AG09319 (cell line): ENCODE measurements at places on chromosomes 6 and 20.

DNA sequence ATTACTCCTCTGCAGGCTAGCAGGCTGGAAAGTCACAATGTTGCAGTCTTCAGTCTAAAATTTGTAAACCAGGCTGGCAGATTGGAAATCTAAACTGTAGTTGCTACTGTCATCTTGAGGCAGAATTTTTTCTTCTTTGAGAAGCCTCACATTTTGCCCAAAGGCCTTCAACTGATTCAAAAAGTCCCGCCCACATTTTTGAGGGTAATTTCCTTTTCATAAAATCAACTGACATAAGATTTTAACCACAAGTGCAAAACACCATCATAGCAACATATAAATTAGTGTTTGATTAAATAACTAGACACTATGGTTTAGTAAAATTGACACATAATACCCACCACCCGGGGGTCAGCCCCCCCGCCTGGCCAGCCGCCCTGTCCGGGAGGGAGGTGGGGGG, 28.4 kb downstream of the HLA-C start:
- DNase-seq = no peak

DNA sequence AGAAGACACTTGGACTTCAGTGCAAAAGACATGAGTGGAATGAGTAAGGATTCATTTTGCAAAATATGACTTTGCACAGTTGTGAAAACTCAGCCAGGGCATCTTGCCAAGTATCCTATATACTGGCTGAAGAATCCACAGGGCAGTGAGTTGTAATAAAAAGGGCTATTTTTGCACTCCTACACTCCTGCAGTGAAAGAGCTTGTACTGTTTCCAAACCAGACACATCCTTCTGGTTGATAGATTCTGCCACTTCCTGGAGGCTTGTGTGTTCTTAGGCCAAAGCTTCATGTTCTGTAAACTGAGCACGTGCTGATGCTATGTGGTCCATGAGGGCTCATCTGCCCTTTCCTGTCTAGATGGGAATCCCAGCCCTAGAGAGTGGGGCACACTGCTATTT, 34.9 kb downstream of the GMPR start:
- DNase-seq = no peak

DNA sequence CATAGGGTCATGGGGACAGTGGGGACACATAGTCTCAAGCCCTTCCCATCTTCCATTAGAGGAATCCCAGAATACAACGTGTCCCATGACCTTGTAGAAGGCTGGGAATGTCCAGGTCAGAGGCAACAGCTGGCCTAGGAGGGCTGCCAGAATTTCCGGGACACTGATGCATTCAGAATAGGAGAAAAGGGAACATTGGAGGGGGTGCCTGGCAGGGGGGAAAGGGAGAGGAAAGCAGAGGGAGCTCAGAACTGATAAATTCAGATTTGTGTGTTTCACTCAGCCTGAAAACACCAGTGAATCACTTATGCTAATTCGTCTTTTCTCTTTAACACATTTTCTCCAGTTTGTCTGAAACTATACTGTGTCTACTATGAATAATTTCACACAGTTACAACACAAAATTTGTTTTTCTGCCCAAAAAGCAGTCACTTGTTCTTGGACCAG, 35.5 kb upstream of the BMP2 start:
- DNase-seq = no peak

GRCh38 chr6:20771409-20771808, 237.2 kb downstream of the CDKAL1 start:
- DNase-seq = no peak

GRCh38 chr6:24963339-24963738, 27.6 kb upstream of the RIPOR2 start:
- no peak for DNase-seq

GRCh38 chr20:9015984-9016324, 52.9 kb upstream of the PLCB4 start:
- peak; percentile 25 for DNase-seq

GRCh38 chr6:10351791-10352190, 63.1 kb downstream of the TFAP2A start:
- no peak for DNase-seq

- peak; percentile 73 for DNase-seq
Observed at GRCh38 chr6:54617730-54618129, 228.8 kb upstream of the FAM83B start.

DNA sequence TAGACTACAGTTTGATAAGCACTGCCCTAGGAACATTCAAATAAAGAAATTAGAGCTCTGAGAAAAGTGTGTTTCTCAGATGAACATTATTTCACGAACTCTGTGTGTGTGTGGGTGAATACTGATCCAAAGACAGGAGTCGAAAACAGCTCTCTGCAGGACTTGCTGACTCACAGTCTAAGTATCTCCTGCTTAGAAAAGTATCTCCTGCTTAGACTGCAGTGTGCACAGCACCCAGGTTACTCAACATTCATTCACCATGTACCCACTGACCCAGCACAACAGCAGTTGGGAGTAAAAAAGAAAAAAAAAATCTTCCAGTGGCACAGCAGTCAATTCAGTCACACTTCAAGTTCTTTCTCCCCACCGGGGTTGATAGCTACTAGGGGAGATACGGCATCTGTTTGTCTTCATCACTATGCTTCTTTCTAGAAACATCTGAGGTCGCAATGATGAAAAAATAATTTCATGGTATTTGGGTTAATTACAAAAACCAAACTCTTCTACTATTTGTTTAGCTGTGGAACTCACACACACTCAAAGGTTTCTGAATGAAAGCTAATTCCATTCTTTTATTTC, 48.0 kb downstream of the GCLC start:
- peak; percentile 40 for DNase-seq

DNA sequence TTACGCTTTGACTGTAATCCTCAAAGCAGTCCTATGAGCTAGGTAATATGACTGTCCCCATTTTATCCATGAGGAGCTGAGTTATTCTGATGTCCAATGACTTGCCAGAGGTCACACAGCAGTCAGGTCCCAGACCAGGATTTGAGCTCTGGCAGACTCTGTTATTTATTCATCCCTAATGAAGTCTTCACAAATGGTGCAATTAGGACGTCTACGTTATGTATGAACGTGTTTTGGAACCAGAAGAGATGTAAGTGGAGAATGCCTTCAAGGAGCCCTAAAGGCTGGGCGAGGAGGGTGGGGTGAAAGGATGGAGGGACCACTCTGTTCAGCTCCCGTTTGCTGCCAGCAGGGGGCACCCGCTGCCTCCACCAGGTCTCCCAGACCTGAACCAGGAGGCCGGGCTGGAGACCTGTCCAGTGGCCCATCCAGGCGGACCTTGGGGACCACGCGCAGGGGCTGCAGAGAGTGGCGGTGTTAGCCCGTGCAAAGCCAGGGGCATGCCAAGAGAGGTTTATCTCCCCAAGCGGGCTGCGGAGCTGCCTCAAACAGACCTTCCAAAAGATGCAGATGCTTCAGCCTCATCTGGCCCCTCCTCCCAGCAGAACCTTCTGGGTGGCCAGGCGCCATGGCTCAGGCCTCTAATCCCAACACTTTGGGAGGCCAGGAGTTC, 15.2 kb upstream of the ZNF335 start:
- DNase-seq = no peak

- no peak for DNase-seq
Observed at GRCh38 chr6:42354702-42355101, 97.0 kb downstream of the TRERF1 start.

GRCh38 chr6:21666853-21667681, 73.5 kb downstream of the SOX4 start:
- DNase-seq = no peak

DNA sequence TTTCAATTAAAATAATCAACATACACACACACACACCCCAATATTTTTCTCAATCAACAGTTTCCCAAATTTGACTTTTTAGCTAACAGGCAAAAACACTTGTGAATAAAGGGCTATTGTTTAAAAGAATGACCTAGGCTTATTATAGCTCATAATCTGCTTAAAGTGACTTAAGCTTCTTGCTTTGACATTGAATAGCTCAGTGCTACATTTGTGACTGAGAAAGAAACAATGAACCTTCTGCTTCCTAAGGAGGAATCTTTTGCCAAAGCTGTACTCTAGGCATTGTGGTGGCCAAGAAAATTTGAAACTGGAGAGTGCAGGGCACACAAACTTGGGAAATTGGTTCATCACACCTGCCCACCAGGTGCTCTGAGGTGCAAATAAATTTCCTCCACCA, 282.0 kb downstream of the SYNE1 start:
- DNase-seq = no peak

DNA sequence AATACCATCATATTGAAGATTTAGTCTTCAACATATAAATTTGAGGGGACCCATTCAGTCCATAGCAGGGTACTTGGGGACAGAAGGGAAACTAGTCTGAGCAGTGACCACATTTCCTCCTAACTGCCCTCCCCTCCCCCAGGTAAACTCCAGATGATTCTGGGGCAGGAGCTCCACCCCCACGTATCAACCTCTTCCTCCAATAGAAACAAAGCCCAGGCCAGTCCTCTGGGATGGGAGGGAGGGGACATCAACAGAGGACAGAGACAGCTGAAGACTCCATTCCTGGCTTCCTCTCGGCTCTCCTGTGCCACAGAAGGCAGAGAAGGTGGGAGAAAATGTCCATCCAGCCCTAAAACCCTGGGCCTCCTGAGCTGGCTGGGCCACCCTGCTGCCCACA, 85.0 kb upstream of the TOP1 start:
- DNase-seq = no peak

DNA sequence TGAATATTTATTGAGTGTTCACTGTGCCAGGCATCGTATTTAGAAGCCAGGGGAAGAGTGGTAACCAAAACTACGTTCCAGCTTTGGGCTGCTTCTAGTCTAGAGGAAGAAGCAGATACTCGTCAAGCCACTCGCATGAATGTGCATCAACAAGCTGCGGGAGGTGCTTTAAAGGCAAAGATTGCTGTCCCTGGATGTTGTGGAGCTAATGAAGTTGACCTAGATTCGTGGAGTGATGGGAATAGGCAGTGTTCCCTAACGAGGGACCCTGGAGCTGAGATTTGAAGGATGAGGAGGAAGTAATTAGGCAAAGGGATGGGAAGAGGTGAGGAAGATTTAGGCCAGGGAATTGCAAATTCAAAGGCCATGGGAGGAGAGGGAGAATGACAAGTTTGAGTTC, 118.9 kb downstream of the TMEM170B start:
- no peak for DNase-seq

- DNase-seq = no peak
Observed at GRCh38 chr6:137696765-137697164, 170.3 kb upstream of the TNFAIP3 start.

GRCh38 chr6:146339716-146340115, 203.9 kb upstream of the RAB32 start:
- DNase-seq = no peak

DNA sequence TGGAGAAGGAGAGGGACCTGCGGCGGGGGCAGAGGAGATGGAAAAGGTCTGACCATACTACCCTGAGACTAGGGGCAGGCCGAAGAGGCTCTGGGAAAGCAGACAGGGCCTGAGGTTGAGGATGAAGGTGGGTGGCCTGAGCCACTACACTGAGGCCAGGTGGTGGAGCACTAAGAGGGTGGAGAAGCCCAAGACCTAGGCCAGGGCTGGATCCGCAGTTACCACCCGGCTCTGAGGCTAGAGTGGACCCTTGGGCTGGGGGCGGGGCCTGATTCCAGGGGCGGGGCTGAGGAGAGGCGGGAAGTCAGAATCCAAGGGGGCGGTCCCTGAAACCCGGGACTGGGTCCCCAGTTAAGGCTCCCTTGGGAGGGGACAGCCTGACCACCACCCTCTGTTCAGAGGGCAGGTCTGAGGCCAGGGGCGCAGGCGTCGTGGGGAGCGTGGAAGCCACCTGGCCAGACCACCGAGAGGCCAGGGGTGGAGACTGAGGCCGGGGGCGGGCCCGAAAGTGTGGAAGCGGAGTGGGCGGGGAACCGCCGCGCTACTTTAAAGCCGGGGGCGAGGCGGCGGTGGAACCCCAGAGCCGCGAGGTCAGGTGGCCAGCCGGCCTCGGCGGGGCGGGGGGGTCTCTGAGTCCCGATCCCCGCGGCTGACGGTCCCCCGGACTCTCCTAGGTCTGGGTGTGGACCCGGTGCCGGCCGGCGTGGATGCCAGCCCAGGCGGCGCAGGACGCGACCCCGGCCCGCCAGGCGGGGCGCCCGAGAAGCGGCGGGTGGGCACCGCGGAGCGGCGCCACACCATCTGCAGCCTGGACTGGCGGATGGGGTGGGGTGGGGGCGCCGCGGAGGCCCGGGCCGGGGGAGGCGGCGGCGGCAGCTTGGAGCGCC, 8.3 kb downstream of the CCM2L start:
- DNase-seq = no peak
